Effector CD4-positive, alpha-beta T cell (primary cell): ENCODE measurements at places on chromosomes 6 and 20.

- DNase-seq: no peak
Observed at GRCh38 chr6:3869632-3870527, 20.7 kb downstream of the FAM50B start.

DNA sequence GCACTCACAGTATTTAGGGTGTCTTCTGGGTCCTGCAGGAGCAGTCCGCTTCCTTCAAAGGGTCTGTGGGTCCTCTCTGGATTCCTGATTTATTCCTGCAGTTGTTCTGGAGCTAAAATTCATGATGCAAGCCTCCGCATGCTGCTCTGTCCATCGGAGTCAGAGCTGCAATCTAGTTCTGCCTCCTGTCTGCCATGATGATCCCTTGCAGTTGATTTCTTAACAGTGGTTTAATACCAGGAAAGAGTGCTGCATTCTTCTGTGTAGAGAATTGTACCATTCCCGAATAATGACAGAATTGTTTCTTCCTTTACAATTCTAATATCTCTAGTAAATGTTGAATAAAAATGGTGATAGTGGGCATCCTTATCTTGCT is 72.0 kb upstream of the B3GAT2 start:
- DNase-seq: no peak

GRCh38 chr6:53985366-53985765 is 125.9 kb upstream of the MLIP start:
- no peak for DNase-seq

DNA sequence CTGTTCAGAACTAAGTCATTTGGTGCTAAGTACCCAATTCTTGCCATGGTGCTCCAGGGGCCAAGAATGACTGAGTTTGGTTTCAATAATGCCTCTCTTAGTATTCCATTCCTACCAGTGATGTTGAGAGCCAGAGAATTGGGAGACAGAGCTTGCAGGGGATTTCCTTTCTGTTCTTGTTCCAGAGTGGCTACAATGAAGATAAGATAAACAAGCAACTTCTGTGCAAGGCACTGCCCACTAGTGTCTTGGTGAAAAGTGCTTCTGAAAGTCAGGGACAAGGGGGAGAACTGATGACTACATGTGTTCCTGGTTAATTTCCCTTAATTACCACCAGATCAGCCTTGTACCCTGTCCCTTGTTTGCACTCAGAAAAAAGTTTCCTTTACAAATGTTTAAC is 421.6 kb downstream of the BCKDHB start:
- DNase-seq: no peak

- DNase-seq: no peak
Observed at GRCh38 chr6:148649454-148649963, 97.3 kb upstream of the UST start.

DNA sequence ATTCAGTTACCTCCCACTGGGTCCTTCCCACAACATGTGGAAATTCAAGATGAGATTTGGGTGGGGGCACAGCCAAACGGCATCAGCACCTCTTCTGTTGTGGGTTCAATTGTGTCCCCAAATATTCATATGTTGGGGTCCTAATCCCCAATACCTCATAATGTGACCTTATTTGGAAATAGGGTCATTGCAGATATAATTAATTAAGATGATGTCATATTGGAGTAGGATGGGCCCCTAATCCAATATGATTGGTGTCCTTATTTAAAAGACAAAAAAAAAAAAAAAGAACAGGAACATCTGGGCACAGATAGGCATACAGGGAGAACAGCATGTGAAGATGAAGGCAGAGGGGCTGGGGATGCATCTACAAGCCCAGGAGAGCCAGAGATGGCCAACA is 89.4 kb downstream of the BFSP1 start:
- DNase-seq: no peak

DNA sequence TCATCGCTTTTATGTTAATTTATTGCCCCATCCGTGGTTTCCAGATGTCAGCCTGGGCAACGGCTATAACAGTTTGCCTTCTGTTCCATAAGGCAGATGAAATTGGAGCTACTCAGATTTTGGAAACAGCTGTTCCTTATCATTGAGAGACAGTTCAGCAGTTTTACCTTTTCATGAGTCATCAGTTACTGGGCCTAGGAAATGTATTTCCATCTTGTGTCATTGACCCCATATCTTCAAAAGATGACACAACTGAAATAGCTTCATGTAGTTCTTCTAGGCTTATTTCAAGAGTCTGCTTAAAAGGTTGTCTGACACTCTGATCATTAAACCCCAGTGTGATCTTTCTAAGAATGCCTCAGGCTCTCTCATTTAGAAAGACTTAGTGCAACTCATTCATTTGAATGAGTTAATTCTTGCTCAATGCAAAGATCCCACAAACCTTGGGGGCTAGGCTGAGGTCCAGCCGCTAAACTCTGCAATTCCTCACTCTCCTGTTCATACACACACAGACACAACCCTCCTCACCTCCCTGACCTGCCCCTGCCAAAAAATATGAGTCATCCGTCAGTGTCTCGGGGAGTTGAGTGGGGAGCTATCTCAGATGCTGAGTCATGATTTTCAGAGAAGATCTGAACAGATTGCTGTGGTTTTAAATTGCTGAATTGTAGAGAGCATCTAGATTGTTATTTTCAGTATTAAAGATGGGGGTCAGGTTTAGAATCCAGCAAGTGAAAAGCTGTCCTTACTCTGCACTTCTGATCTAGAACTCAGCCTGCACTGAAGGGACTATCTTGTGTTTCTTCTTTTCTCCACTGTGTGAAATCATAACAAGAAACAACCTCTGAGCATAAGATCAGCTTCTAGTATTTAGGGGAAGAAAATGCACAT is 61.8 kb downstream of the RPP40 start:
- no peak for DNase-seq

DNA sequence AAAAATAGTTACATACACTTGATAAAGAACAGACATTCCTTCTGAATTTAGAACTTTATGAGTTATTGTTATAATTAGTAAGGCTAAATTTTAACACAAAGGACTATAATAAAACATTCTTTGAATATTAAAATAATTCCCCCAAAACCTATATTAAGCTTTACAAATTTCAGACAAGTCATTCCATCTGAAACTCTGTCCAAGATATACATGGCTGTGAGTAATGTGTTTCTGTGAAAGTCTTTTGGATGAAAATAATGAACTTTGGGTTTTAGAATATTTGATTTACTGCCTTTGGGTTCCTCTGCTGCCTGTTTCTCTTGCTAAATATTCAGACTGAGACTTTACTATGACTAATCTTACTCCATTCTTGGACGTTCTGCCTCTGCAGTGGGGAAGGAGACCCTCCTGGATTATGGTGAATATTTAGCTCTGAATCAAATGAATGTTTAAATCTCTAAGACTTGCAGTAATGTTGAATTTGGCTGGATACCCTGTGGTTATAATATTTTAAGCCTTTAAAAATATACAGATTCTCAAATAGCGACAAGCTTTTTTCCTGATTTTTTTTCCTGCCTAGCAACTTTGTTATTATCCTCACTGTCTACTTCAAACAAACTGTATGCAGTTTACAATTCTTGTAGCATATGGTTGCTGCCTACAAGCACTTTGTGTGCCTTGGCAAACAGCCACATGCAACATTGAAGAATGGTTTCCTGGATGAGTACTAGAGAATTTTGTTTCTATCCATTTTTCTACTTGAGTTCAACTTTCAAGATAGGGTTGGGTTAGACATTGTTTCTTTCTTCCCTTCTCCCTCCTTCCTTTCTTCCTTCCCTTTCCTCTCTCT is 51.4 kb downstream of the TXLNB start:
- no peak for DNase-seq

DNA sequence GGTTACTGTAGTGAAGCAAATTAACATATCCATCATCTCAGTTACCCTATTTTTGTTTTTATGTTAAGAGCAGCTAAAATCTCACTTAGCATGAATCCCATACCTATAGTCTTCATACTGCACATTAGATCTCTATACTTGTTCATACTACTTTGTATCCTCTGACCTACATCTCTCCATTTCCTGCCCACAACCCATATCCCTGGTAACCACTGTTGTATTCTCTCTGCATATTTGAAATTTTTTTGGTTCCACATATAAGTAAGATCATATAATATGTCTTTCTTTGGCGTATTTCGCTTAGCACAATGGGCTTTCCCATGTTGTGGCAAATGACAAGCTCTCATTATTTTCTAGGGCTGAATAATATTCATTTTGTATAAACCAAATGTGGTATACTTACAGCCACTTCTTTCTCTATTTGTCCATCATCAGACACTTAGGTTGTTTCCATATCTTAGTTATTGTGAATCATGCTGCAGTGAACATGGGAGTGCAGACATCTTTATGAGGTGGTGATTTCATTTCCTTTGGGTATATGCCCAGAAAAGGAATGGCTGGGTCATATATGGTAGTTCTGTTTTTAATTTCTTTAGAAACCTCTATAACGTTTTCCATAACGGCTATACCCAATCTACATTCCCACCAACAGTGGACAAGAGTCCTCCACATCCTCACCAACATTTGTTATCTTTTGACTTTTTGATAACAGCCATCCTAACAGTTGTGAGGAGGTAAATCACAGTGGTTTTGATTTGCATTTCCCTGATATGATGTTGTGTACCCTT is 39.8 kb downstream of the BACH2 start:
- DNase-seq: no peak
